ENCODE measurements at places on chromosomes 3 and 15.
A peak's percentile ranks its signal among the peaks of the same experiment; 100 is the strongest.

- DNase-seq, result no peak
Measured at GRCh38 chr3:171695426-171695825, 114.9 kb downstream of the PLD1 start.

DNA sequence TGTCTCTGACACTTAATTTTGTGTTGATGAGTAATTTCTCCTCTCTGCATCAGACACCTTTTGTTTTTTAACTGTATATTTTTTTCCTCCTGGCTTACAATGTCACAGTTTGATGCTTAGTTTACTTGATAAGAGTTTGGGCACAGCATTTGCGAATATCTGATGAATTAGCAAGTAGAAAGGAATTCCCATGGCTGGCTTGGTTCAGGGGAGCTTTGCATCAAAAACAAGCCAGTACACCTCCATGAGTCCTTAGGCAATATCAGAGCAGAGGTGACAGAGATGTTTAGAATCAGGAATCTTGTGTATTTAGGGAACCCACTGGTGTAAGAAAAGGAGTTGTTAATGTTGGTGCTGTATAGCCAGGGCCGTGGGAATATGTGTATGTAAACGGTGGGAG is 9.3 kb downstream of the ARHGEF26 start:
- no peak for DNase-seq

GRCh38 chr15:91553196-91553854 is 300.2 kb upstream of the SLCO3A1 start:
- DNase-seq, result no peak

DNA sequence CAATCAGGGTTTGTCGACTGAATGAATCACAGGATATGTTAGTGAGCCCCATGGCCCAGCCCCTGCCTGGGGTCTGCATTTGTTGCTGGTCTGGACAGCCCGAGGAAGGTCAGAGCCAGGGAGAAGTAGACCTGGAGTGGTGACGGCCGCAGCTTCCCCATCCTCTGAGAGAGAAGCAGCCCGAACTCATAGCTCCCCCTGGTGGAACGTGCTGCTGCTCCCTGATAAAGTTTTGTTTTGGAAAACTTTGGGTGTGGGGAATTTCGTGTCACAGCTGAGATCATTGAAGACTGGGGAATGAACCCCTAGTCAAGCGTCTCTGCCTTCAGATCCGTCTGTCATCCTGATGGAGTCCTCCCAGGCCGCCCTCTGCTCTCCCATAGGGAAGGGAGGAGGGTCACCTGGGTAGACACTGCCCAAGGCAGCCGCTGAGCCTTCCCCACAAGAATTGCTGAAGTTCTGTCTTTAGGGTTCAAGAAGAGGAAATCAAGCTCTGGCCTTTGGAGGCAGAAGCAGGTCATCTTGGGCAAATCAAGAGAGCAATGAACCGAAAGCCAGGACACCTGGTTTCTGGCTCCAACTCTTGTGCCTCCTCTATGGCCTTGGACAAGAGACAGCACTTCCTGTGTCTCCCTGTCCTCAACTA is 60.5 kb downstream of the GLDN start:
- DNase-seq, result peak; percentile 18

- DNase-seq, result no peak
Measured at GRCh38 chr3:73072634-73073033, 11.2 kb downstream of the EBLN2 start.

- no peak for DNase-seq
Measured at GRCh38 chr3:112539825-112540650, 21.7 kb downstream of the ATG3 start.

GRCh38 chr15:45641999-45642932 is 7.4 kb downstream of the SQOR start:
- no peak for DNase-seq
